ENCODE measurements at places on chromosomes 13 and 19.

- DNase-seq = no peak
These were observed 63.1 kb downstream of the SLITRK1 start for GRCh38 chr13:83819156-83819555.

DNA sequence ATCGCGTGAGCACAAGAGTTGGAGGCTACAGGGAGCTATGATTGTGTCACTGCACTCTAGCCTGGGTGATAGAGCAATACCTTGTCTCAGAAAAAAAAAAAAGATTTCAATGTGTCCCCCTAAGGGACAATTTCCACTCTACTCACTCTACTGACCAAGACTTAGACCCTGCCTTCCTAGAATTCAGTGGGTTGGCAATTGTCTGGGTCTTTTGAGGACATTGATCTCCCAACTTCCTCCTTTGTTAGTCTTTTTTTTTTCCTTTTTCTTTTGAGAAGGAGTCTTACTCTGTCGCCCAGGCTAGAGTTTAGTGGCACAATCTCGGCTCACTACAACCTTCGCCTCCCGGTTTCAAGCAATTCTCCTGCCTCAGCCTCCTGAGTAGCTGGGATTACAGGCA, 2.2 kb downstream of the SPTBN4 start:
- no peak for DNase-seq

GRCh38 chr13:78638216-78638615, 20.7 kb downstream of the OBI1 start:
- no peak for DNase-seq

DNA sequence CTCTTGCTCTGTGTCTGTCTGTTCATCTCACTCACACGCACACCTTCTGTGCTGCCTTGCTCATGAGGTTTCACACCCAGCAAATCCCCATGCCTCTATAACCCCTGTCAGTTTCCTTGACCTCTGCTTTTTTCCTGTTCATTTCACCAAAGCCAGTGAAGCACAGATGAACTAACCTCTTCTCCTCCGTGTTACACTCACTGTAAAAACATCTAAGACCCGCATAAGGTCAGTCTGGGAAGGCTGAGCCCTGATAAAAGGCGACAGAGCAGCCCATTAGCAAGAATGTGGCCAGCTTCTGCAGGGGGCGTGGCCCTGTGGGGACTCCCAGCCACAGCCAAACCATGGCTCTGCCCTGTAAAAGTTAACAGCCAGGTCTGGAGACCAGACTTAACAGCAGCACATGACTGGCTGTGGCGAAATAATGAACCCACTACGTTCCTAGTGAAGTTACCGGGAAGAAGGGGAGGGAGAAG, 42.8 kb upstream of the NPAS1 start:
- no peak for DNase-seq

- DNase-seq = no peak
These were observed 444.9 kb downstream of the PCDH20 start for GRCh38 chr13:60970736-60971135.

DNA sequence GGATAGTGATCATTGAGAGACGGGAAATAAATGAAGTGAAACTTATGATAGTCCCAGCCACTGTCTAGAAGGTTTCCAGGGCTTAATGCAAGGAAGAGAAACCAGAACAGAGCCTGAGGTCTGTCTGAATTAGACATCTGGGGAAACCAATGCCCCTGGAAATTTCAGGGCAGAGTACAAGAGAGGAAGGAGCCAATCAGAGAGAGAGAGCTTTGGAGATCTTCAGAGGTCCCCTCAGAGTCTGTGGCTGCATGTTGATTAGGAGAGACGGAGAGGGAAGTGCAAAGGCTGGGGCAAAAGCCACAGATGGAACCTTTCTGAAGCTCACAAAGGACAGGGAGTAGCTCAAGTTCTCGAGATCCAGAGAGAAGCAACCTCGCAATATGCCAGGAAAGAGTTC, 378.0 kb downstream of the DNAJC15 start:
- no peak for DNase-seq

DNA sequence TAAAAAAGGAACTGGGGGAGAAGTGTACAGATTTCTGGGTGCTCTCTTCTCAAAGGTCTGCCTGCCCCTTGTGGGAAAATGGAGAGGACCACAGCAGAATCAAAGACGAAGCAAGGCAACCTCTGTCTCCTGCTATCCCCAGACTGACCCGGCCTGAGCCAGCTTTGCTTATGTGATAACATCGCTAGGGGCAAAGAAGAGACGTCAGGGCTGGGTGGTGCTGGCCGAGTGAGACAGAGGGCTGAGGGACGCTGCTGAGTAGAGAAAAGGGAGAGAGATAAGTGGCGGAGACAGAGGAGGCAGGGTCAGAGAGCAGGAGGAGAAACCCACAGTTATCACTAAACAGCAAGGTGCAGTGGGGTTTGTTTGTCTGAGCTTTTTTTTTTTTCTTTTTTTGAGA, 4.6 kb upstream of the MUC16 start:
- no peak for DNase-seq

DNA sequence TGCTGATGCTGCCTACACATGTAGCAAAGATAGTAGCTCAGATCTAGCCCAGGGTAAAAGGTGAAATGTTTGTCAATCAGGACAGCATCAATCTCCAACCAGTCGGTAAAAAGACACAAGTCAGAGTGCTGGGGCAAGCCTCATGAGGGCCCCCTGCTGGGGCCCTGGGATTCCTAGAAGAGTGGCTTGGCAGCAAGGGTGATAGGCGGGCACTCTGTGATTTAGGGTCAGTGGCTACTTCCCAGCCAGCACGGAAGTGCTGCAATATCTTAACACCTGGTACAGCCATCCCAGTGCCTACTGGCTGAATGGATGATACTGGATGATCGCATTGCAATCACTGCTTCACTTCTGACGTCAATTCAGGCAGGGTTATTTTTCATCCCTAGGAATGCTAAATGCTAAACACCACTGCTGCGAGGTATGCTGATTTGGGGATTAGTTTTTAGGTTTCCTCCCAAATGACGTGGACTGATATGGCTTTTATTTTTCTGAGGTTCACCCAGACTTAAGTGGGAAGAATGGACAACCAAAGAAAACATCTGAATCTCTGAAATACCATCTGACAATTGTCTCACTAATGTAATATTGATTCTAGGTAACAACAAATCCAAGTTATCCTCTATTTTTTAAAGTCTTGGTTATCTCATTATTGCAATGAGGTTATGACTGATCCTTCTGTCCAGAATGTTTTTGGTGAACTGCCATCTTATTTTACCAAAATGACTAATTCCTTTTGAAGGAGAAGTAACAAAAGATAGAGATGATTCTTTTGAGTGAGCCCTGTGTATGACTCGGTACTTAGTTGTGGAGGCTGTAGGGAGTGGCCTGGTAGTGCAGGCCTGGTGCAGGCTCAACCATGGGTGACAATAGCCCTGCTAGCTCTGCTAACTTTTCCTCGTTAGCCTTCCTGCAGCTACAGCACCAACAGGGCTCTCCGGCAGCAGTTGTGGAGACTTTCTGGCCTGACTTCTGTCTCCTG, 432.5 kb downstream of the FGF9 start:
- DNase-seq = no peak

DNA sequence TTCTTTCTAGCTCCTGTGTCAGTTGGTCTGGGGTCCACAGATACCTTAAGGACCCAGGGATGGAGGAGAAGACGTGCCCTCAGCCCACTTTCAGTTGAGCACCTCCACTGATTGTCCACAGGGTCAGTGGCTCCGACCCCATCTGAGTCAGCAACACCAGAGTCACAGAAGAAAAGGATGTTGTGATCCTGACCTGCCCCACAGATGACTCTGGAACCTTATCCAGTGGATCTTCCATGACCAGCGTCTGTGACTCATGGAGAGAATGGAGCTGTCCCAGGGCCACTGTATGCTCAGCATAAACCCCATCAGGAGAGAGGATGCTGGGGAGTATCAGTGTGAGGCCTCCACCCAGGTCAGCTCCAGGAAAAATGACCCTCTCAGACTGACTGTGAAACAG, 22.0 kb downstream of the CEACAM4 start:
- no peak for DNase-seq

- no peak for DNase-seq
These were observed 23.7 kb upstream of the SEMA6B start for GRCh38 chr19:4582980-4583842.

GRCh38 chr13:100875392-100876043, 200.9 kb upstream of the TMTC4 start:
- no peak for DNase-seq

DNA sequence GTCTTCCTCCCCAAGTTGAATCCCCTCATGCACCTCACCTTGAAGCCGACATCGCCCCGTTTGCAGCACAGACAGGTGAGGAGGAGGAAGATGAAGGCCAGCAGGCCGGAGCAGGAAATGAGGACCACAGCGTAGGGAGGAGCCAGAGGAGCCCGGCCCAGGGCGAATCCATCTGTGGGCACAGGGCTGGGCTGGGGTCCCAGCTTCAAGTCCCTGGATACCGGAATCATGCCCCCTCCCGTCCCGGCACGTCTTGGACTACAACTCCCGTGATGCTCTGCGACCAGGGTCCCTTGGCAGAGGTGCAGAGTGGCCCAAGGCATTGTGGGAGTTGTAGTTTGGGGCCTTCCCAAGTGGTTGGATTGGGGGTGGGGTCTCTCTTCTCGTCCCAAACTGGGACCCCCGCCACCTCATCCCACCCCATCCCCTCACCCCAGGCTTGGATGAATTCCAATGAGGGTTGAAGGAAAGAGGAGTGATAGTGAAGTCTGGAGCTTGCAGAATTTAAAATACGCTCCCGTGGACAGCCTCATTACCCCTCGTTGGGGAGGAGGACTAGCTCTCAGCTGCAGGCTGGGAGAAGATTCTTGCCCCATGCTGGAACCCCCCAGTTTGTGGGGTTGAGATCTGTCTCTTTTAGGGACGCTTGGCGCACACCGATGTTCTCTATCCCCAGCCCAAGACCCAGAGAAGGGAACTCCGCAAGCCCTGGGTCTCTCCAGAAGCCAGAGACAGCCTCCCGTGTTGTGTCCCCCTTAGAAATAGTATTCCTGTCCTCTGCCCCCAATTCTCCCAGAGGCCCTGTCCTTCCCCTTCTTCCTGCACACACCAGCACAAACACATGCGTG, 990 bp downstream of the LMTK3 start:
- peak; percentile 87 for DNase-seq

DNA sequence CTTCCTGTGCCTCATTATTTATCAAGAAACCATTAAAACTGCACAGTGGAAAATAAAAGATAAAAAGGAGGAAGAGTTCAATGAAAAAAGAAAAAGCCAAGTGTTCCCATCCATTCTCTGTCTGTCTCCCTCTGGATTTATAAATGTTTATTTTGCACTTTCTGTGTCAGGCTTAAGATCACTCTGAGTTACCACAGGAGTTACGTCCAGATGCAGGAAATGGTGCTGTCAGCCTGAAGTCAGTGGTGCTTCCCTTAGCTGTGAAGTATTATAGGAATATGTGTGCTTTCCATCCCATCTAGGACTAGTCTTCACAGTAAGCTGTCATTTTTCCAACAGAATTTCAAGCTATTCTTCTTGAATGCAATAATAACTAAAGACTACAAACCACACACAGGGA, 420.2 kb downstream of the KCTD12 start:
- no peak for DNase-seq

- no peak for DNase-seq
These were observed 6.9 kb upstream of the ZNF431 start for GRCh38 chr19:21134934-21135366.

DNA sequence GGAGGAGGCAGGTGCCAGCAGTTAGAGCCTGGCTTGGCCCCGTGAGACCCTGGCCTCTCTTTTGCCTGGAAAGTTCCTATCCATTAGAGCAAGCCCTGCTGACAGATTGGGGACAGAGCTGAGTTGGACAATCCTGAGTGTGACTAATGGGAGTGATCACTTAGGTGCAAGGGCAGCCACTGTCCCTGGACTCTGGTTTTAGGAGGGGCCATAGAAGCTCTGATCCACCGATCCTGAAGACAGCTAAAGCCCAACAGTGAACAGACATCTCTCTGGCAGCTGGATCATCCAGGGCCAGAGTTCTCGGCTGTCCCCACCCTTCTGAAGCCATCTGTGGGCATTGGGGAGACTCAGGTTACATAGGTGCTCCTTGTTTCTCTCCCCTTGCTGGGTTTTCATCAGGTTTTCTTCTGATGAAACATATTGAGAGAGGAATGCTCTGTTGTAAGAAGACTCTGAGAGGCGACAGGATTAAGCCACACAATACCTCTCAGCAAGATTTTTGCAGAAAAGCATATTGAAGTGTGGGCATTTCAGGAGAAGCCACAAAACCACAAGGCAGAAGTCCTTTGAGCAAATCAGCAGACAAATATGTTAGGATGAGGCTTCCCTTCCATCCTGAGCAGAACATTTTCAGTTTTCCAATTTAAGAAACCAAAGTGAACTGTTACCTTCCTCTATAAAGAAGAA, 288.0 kb upstream of the MAB21L1 start:
- DNase-seq = no peak

DNA sequence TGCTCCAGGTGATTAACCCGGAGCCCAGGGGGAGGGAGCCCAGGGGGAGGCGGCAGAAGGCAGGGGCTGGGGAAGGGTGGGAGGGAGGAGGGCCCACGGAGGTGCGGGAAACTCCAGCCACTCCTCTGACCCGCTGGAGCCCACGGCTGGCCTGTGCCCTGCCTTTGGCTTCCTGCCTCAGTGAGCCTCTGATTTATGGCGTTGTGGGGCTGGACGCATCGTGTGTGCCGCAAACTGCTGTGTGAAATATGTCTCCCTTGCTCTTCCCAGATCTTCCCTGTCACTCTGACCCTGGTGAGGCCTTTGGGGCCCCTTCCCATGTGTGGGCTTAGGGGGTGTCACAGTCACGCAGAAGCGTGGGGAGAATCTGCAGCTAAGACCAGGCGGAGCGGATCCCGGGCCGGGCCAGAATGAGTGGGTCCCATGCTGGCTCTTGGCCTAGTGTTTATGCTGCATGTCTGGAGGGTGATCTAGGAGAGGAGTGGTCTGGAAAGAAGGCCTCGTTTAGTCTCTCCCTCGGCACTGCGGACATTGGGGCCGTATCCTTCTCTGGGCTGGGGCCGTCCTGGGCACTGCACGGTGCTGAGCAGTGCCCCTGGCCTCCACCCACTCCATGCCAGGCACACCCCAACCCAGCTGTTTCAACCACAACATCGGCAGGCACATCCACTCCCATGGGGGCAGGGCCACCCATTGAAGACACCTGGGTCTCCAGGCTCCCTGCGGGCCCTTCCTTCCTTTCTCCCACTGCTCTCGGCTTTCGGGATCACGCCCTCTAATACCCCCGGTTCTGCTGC, 123.0 kb downstream of the KDM4B start:
- no peak for DNase-seq

- no peak for DNase-seq
These were observed 83.0 kb upstream of the TM9SF2 start for GRCh38 chr13:99418103-99418842.

- peak; percentile 89 for DNase-seq
These were observed 20.0 kb upstream of the ERCC1 start for GRCh38 chr19:45443462-45444317.

- DNase-seq = no peak
These were observed 312.3 kb downstream of the GPC5 start for GRCh38 chr13:91710733-91711132.

Data from frontal cortex (tissue), 4 donors.